Left ventricle myocardium superior (tissue), 1 donor: ENCODE measurements at places on chromosomes 3 and 15.

GRCh38 chr3:64884536-64884935 lies 196.7 kb upstream of the ADAMTS9 start:
- no peak for DNase-seq

DNA sequence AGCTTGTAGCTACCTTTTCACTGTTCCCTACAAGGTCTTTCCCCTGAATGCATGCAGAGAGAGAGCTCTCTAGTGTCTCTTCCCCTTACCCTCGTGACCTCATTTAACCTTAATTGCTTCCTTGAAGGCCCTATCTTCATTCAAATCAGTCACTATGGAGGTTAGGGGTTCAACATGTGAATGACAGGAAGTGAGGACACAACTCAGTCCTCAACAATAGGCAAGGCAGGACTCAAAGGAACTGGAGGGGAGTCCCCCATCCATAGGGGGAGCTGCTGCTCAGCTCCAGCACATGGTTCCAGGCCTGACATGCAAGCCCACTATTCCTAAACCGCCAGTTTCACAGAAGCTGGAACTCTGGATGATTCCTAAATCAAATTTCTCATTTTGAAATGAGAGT lies 33.8 kb upstream of the GYG1 start:
- DNase-seq, result no peak

GRCh38 chr15:81016489-81017068 lies 15.9 kb downstream of the TLNRD1 start:
- DNase-seq, result no peak

DNA sequence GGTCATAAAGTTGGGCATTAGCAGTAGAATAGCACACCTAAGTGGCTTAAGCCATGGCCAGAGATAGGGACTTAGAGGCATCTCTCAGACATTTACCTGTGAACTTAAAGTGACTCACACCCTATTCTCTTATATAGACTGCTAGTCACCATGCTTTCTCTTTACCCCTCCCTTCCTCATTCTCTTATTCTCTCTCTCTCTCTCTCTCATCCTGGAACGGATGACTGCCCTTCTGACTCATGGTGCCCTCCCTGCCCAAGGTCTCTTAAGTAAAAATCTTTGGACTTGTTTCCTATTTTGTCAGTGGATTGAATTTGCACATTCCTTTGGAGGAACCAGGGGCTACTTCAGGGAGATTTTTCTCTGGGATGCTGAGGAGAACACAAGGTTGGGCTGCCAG lies 58.8 kb downstream of the NPAP1 start:
- no peak for DNase-seq

- no peak for DNase-seq
These were observed 4.1 kb downstream of the CD80 start for GRCh38 chr3:119555309-119555735.

- DNase-seq, result no peak
These were observed 4.6 kb upstream of the RTP2 start for GRCh38 chr3:187706971-187707370.

GRCh38 chr15:73799466-73799865 lies 46.3 kb upstream of the INSYN1 start:
- no peak for DNase-seq

DNA sequence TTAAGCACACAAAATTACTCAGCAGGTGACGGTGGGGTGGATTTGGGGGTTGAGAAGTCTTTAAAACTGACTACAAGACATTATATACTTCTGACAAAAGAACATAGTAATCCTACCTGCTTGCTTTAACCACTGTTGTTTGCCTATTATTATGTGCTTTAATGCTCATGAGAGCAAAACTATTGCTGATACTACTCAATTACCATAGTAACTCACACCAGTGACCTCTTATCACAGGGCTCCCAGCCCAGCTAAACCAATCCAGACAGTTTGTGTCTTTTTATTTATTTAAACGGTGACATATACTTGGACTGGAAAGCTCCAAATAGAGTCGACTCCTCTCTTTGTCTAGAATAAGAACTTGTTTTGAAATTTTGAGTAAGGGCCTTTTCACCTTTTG lies 42.8 kb upstream of the FEZF2 start:
- DNase-seq, result no peak

GRCh38 chr3:32991781-32992180 lies 40.3 kb downstream of the CCR4 start:
- DNase-seq, result no peak

DNA sequence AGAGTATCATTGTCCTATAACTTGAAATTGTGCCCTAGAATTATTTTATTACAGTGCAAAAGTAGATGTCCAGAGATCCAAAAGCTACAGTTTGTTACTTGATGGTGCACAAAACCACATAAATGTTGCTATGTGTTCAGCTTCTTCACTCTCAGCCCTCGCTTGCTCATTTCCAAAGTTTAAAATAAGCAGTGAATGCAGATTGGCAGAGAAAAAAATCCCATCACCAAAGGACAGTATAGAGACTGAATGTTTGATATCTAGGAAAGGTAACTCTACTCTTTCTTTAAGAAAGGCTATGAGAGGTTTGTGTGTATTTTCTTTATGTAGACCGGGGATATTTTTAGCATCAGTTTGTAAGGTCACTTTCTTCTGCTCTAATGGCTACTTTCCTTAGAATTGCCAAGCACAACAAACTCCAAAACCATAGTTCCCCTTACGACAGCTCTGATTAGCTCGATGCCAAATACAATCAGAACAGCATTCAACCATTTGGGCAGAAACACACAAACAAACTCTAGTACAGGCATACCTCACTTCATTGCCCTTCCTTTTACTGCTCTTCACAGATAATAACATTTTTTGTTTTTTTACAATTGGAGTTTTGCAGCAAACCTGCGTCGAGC lies 164.1 kb upstream of the CCDC54 start:
- no peak for DNase-seq

DNA sequence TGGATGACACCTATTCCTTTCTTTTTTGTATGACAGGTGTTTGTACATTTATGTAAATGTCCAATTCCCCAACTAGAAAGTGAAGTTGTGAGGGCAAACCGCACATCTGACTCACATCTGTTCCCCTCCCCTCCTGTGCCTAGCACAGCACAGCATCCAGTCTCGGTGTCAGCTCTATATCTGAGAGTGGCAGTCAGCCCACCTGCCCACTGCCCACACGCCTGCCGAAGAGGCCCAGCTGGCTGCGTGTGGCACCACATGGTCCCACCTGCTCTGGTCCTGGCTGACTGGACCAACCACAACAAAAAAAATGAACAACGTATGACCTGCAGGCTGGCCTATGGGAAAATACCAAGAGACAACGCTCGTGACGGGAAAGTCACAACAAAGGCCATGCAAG lies 62.8 kb downstream of the XXYLT1 start:
- no peak for DNase-seq

DNA sequence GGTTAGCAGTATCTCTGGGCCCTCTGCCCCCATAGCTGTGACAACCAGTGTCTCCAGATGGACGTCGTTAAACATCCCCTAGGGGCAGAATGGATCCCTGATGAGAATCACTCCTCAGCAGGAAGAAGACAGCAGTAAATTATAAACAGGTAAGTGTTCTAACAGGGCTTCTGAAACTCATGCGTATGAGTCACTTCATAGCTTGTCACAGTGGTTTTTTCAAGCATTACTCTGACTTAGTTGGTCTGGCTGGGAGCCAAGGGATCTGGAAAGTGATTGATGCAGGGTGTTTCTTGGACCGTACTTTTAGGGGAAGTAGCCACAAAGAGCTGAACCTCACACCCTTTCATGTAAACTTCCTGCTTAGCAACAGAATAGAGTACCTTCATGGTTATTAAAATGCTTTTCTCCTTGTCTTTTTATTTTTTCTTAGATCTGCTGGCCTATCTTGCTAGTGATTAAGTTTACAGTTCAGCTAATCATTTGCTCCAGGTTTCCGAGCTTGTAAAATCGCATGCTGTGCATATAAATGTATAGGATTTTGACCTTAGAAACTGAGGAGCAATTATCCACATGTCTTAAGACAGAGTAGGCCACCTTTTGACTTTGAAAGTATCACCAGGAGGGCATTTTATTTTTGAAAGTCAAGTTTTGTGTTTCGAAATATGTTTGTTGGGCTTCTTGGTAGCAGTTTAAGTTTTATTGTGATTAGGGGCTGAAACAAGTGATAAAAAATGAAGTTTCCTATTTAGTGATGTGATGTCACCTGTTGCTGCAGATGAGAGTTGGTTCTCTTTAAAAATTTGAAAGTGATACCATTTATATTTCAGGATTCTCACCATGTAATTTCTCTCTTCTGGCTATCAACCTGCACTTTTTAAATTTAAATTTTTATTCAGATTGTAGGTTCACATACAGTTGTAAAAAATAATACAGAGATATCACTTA lies 333.9 kb downstream of the PTPRG start:
- DNase-seq, result no peak

GRCh38 chr3:139718415-139718814 lies 40.6 kb upstream of the NMNAT3 start:
- peak; percentile 41 for DNase-seq

- DNase-seq, result no peak
These were observed 13.9 kb upstream of the RYR3 start for GRCh38 chr15:33296856-33297255.

DNA sequence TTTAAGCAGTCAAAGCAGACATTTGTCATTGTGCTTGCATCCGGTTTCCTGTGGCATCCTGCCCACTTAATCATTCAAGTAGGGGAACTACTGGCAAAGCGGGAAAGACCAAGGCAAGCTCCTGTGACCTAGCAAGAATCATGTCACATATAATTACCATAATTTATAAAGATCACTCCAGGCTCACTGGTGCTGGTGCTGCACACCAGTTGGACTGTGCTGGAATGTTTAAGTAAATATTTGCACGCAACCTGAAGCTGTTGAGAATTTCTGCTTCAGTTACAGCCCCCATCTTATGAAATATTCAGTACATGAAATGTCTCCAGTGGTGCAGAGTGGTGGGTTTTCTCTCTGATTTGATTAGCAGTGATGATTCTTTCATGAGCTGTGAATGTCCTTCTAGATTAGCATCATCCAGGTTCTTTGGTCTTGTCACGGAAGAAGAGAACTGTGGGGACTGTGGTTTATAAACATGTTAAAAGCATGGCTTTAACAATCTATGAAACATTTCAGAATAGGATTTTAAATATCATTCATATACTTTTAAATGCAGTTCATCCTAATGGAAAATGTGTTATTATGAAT lies 621.3 kb upstream of the EPHA6 start:
- DNase-seq, result no peak

DNA sequence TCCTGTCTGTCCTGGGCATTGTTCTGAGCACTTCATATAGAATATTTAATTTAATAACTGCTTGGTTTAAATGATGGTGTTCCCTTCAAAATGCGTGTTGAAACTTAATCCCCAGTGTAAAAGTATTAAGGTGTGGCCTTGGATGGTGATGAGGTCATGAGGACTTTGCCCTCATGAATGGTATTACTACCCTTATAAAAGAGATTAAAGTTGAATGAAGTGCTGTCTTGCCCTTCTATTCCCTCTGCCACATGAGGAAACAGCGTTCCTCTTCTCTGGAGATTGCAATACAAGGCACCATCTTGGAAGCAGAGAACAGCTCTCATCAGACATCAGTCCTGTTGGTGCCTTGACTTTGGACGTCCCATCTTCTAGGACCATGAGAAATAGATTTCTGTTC lies 374.4 kb downstream of the PTPRG start:
- no peak for DNase-seq

- no peak for DNase-seq
These were observed 99.7 kb upstream of the DAZL start for GRCh38 chr3:16704941-16705340.
